ENCODE measurements at places on chromosomes 6 and 20. TPM values are rescaled to one million over a fixed set of nuclear protein-coding genes. Genes with fewer than 3 reads are reported as not detected.

- peak; percentile 63 for DNase-seq
Observed at GRCh38 chr20:17843246-17844132, 125.1 kb downstream of the SNX5 start.

DNA sequence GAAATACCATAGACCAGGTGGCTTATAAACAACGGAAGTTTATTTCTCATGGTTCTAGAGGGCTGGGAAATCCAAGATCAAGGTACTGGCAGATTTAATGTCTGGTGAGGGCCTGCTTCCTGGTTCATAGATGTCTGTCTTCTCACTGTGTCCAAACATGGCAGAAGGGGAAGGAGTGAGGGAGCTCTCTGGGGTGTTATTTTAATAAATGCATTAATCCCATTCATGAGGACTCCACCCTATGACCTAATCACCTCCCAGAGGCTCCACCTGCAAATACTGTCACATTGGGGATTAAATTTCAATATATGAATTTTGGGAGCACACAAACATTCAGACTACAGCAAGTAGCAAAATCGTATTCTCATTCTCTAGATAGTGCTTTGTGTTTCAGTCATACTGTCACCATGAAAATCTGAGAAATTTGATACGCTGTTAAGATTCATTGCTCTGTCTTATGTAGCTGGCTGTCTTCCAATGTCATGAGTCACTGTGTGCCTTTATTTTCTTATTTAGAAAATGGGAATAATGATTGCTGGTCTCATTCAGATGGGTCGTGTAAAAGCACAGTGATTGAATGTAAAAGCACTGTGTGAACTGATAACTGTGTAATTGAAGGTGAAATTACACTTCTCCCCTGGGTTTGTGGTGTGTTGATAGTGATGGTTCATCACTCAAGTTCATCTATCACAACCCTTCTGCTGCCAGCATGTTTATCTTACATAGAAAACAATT is 8.9 kb upstream of the ERVFRD-1 start:
- DNase-seq: no peak

DNA sequence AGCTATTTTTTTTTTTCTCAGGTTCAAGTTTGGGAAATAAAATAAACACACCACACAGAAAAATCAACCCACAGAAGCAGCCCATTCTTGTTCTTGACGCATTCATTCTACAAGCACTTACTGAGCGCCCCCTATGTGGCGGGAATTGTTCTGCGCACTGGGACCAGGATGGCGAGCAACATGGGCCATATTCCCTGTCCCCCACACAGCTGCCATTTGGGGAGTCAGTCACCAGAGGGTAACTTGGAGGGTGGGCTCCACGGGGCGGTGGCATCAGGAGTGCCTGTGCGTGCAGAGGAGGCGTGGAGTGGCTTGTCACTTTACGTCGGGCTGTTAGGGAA is 185.0 kb upstream of the PDE10A start:
- no peak for DNase-seq

GRCh38 chr6:134674562-134674961 is 275.3 kb downstream of the ALDH8A1 start:
- DNase-seq: no peak

DNA sequence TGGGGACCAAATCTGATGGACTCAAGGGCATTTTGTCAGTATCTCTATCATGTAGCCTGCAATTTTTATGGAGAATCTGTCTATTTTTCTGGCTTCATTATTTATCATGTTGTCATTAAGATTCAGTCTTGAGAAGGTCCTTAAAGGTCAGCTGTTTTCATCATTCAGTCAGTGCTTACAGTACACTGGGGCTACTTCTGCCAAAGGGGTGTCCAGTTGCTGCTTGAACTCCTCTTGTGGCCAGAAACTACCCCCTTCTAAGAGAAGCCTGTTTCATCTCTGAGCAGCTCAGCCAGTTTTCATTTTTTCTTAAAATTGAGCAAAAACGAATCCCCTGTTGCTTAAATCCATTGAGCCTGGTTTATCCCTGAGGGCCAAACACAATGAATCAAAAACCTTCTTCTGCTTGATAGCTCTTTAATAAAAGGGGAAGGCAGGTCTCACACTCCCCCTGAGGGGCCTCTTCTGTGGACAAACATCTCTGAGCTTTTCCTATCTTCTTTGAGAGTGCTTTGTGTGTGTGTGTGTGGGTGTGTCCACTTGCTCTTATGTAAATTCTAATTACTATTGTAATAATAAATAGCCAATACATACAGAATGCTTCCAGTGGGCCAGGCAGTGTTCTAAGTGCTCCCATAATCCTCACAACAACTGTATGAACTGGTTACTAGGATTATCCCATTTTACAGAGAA is 172.2 kb downstream of the PLCB1 start:
- DNase-seq: no peak

DNA sequence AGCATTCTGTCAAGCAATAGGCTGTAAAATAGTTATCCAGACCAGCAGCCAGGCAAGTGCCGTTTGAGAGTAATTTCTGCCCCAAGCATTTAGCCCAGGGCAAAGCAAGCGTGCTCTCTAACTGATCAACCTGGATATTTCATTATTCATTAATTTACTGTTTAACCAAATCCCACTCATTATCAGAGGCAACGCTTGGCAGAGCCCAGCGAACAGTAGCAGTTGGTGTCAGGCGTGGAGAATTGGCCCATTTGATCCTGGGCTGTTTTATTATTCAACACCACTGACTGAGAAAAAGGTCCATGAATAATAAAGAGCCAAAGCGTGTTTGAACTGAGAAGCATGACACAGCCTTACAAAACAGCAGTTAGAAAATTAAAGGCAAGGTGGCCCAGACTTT is 35.3 kb downstream of the TFAP2B start:
- no peak for DNase-seq

GRCh38 chr6:167330750-167331149 is 5.9 kb downstream of the TTLL2 start:
- no peak for DNase-seq

GRCh38 chr20:4169360-4170190 is 154.2 kb upstream of the RNF24 start:
- no peak for DNase-seq

GRCh38 chr6:158047563-158048323 is 66.1 kb downstream of the SYNJ2 start:
- peak; percentile 3 for DNase-seq

- no peak for DNase-seq
Observed at GRCh38 chr6:166778046-166778445, 151.0 kb upstream of the RPS6KA2 start.

DNA sequence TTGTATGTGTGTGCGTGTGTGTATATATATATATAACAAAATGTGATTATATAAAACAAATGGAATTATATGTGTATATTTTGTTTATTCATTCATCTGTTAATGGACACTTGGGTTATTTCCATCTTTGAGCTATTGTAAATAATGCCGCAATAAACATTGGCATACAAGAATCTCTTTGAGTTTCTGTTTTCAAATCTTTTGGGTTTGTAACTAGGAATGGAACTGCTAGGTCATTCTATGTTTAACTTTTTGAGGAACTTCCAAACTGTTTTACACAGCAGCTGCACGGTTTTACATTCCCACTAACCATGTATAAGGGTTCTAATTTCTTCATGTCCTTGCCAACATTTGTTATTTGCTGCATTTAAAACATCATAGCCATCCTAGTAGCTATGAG is 39.9 kb upstream of the TGM2 start:
- DNase-seq: no peak

- no peak for DNase-seq
Observed at GRCh38 chr6:89199579-89199978, 17.6 kb downstream of the GABRR1 start.

DNA sequence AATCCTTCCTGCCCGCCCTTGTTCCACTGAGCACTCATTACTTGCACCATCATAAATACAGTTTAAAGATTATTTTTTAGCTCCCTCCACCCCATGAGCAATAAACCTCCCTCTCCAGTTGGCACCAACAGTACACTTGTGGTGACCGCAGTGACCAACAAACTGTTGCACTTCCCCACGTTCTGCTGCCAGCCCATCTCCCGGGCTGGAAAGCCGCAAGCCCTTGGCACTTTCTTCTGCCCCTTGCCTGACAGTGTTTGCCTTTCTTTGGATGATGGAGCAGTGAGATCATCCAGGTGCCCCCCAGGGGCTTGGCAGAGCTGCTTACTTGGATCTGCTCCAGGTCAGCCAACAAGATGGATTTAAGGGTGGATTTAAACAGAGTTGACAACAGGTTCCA is 21.6 kb downstream of the KCNB1 start:
- DNase-seq: no peak

DNA sequence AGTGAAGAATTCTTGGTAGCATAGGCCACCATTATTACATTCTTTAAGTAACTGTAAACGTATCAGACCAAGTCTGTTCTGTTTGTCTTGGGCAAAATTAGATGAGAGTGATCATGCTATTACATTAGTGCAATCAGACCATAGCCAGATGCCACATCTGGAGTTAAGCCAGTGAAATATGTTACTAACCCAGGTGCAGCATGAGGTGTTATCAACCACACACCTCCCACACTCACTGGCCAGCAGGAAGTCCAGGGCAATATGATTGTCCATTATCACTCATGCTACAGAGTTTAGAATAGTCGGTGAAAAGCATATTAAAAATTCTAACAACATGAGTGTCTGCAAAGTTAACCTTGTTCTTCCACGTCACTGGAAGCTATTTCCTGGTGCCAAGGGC is 174.7 kb upstream of the PROKR2 start:
- DNase-seq: no peak

- DNase-seq: peak; percentile 26
Observed at GRCh38 chr20:63354636-63355350, 6.4 kb downstream of the CHRNA4 start.

DNA sequence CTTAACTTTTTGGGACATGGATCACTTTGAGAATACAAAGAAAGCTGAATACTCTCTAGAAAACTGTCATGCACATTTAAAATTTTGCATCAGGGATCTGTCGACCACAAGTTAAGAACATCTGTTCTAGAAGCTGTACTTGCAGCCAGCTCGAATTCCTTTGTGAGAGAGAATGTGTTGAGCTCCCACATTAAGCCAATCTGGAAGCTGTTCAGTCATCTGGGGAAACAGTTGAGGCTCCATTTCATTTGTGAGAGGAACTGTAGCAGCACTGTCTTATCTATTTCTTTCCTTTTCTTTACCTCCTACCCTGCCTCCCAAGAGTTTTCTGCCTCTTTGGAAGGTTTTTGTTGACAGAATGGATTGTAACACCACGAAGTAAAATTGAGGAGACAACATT is 50.8 kb downstream of the KAT14 start:
- no peak for DNase-seq

- no peak for DNase-seq
Observed at GRCh38 chr6:120320481-120321162, 971.1 kb upstream of the MAN1A1 start.

DNA sequence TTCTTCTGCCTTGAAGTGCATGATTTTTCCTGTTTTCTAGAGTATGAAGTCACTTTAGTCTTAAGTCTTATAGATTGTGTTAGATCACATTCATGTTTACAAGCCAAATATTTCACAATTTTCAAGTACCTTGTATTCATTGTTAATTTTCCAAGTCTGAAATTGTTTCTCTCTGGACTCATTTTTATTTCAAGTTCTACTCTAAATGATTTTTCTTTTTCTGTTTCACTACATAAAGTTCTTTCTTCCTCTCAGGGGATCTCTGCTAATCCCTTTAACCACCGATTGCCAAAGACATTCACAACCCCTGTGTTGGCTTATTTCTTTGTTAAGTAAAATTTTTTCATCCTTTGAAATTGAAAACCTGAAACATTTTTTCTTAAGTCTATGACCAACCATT is 805.7 kb downstream of the KIF16B start:
- no peak for DNase-seq

- DNase-seq: no peak
Observed at GRCh38 chr6:163718537-163718936, 304.0 kb downstream of the QKI start.

DNA sequence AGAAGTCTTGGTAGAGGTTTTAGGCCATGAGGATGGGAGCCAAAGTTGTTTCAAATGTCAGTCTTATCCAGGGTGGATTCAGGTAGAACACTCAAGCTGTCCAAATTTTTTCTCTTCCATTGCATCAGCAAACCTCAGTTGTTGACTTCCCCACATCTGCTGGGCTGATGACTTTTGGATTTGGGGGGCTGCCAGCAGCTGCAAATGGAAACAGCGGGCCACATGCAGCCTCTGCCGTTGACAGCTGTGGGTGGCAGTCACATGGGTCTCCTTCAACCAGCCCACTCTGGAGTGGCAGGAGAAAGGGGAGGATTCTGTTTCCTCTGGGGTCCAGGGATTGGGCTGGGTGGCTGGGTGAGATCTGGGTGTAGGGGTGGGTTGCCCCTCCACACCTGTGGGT is 5.8 kb upstream of the MLN start:
- peak; percentile 8 for DNase-seq

HLA-DRB1 gene
- 34.3 TPM for total RNA-seq

GATA5 gene
- total RNA-seq: 18.1 TPM

DTD1 gene
- total RNA-seq: 10.7 TPM

SYNDIG1 gene
- total RNA-seq: 11.0 TPM

MDFI gene
- total RNA-seq: 1.3 TPM

MLN gene
- total RNA-seq: not detected

ATP6V1G2 gene
- 2.1 TPM for total RNA-seq

Data from left ventricle myocardium superior (tissue), 1 donor.